Activated T-helper 1 cell treated with anti-CD3 and anti-CD28 coated beads, Interleukin-2, amount 50 U/mL, for 16 hours (primary cell): ENCODE measurements at places on chromosomes 1 and 21.

DNA sequence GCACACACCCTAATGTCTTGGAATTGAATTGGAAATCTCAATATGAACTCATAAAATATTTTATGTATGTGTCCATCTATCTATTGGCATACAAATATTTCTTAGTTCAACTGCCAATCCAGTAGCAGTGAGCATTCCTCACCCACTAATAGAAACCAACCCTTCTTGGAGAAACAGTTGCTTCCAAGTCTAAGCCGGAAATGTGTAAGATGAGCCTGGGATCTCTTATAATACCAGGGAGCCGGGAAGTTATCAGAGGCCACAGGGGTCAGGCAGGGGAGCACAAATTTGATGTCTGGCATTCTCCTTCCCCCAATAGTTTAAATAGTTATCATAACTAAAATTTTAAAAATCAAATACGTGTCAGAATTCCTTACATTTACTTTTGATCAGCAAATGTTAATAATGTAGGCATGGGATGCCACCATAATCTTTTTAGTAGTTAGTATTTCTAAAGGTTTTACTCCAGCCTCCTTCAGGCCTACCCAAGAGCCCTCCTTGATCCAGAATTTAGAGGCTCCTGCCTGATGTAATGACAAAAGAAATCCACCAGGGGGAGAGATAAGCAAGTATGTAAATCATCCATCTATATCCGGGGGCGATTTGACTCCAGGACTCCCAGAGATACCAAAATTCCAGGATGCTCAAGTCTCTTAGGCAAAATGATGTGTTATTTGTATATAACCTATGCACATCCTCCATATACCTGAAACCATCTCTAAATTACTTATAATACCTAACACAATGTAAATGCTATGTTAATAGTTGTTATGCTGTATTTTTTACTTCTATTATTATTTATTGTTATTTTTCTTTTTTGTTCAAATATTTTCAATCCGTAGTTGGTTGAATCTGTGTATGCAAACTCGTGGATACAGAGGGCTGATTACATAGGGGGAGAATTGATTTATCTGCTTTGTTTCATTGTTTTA, 218.7 kb upstream of the COA6 start:
- DNase-seq, result no peak

DNA sequence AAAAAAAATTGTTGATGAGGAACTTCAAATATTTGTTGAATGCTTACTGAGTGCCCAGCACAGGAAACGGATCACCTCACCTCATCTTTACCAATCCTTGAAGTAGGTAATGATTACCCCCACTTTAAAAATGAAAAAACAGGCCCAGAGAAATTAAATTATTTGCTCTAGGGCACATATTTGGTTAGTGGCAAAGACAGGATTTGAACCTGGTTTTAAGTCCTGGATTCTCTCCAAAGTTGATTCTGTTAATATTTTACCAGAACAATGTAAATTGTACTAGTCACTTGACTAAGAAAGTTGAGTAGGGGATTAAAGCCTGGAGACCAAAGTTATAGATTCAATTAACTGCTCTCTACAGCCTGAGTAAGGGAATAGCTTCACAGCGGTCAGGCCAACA, 97.9 kb downstream of the GIPC2 start:
- no peak for DNase-seq

DNA sequence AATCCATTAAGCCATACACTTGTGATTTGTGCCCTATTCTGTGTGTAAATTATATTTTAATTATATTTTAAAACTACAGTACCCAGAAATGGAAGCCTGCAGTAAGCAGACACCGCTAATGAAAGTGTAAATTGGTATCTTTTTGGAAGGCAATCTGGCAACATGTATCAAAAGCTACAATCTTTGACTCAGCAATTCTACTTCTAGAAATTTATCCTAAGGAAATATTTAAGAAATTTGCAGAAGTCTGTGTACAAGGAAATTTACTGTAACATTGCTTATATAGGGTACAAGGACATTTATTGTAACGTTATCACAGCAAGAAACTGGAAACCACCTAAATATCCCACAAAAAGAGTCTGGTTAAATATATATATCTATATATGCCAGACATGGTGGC, 14.6 kb upstream of the ZMYM4 start:
- no peak for DNase-seq

GRCh38 chr21:44296916-44297315, 2.9 kb upstream of the PFKL start:
- no peak for DNase-seq

DNA sequence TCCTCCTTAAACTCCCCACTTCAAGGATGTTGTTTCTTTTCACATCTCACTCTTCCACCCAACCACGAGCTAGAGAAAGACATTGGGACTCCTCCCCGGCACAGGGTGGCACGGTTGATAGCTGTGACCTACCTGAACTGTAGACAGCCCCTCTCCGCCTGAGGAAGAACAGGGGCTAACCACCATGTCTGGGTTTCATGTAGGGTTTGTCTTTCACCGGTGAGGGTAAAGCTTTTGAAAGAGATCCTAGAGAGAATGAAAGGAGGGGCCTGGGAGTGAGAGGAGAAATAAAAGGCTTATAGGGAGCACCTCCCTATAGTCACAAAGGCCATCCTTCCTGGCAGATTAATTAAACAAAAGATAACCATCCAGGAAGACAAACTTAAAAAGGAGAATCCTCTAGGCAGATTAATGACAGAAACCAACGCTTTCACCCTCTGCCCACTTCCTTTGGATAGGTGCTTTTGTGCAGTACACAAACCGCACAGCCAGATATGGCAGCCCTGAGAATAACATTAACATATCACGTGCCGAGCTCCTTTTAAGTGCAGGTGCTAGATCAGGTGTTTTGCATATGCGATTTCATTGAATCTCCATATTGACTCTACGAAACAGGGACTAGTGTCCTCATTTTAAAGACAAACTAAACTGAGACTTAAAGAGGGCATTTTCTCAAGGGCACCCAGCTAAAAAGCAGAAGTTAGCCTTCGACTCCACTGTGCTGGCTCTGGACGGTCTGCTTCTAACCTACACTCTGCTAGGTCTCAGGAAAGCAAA, 178.1 kb upstream of the RUNX1 start:
- DNase-seq, result no peak

GRCh38 chr1:205741681-205742080, 8.3 kb downstream of the NUCKS1 start:
- no peak for DNase-seq

DNA sequence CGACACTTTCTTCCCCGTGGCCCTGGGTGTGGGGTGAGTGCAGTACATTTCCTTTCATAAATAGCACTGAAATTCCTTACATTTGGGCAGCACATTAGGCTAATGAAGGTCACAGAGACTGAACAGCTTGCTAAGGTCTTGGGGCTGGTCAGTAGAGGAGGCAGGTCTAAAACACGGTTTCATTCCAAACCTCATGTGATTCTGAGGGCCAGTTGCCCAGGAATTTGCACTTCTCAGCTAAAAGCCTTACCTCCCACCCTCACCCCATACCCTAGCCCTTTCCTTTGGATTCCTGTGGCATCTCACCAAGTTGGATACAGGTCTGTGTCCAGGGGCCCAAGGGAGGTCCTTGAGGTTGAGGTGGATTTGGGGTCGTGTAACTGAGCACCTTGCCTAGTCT, 147.8 kb upstream of the CD34 start:
- DNase-seq, result no peak

GRCh38 chr1:201346337-201346939, 31.0 kb downstream of the TNNT2 start:
- DNase-seq, result no peak

DNA sequence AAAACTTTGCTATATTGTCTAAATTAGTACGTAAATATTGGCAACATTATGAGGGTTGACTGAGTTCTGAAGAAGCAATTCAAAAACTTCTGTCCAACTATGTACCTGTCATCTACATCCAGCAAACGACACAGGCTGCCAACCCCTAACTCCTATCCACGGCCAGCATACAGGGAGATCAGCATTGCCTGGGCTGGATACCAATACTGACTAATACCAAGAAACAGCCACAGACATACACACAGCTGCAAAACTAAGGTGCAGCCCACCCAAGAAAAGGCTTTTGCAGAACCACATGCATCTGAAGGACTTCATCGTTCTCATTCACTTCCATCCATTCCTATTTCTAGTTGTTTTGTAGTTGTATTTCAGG, 2.0 kb downstream of the KIAA0319L start:
- no peak for DNase-seq

GRCh38 chr1:45177452-45177851, 29.0 kb downstream of the ZSWIM5 start:
- no peak for DNase-seq

GRCh38 chr1:111212634-111213335, 12.3 kb upstream of the DENND2D start:
- DNase-seq, result no peak

DNA sequence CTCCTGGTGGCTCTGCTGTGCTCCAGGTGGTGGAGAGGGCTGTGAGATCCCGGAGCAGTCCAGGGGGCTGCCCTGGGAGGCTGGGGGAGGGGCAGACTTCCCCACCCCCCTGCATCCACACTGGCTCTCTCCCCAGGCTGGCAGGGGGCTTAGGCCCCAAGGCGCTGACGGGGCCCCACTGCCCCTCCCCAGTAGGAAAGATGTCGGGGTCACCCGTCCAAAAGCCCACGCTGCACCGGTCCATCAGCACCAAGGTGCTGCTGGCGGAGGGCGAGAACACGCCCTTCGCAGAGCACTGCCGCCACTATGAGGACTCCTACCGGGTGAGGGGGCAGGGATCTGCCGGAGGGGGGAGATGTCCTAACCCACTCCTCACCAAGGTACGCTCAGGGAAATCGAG, 5.8 kb downstream of the RNF207 start:
- no peak for DNase-seq

GRCh38 chr1:113493533-113493932, 103.2 kb downstream of the MAGI3 start:
- no peak for DNase-seq

DNA sequence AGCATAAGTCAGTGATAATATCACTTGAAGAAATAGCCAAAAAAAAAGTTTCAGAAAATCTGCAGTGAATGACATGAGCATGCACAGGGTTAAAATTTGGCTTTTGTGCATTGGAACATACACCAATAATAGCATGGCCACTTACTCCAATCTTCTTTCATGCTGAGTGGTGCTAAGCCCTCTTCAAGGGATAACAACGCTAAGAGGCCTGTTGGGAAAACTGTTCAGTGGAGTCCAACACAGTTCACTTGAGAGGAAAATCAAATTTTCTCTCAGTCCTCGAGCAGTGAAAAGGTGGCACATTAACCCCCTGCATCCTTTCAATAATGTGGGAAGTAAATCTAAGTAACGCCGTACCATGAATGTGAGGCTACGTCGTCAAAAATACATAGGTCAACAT, 264.7 kb downstream of the SPATA17 start:
- no peak for DNase-seq

DNA sequence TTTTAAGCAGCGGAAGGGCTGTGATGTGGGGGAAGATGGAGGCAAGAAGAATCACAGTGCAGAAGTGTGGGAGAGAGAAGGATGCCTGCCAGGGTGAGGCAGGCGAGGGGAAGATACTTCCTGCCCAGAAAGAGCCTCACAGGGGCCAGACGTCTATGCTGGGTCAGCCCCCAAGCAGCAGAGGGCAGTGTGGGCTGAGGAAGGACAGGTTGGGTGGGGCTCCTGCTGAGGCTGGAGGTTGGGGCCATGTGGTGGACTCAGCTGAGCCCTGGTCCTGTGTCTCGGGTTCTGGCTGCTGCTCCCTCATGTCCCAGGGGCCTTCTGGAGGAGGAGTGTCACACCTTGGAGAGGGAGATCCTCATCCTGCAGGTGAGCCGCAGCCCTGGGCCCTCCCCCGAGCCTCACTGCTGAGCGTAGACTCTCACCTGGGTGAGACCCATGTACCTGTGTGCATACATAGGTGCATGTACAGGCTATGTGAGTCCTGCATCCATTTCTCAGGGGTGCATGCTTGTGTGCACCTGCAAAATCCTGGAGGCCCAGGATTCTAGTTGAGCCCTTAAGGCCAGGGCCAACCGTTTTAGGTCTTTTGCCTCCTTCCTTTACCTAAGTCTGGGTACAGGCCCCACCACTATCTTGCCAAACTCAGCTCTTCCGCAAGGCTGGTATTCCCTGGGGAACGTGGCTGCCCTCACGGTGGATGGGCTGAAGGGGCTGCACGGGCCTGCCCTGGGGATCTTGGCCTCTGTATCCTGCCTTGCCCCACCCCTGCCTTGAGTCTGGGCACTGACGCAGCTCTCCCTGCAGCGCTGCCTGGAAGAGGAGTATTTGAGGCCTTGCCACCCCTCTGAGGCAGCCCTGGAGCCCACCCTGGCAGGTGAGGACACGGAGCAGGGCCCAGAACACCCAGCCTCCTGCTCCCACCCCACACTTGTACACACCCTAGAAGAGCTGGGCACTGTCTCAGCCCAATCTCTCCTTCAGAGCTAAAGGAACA, 3.7 kb downstream of the CCDC24 start:
- no peak for DNase-seq

DNA sequence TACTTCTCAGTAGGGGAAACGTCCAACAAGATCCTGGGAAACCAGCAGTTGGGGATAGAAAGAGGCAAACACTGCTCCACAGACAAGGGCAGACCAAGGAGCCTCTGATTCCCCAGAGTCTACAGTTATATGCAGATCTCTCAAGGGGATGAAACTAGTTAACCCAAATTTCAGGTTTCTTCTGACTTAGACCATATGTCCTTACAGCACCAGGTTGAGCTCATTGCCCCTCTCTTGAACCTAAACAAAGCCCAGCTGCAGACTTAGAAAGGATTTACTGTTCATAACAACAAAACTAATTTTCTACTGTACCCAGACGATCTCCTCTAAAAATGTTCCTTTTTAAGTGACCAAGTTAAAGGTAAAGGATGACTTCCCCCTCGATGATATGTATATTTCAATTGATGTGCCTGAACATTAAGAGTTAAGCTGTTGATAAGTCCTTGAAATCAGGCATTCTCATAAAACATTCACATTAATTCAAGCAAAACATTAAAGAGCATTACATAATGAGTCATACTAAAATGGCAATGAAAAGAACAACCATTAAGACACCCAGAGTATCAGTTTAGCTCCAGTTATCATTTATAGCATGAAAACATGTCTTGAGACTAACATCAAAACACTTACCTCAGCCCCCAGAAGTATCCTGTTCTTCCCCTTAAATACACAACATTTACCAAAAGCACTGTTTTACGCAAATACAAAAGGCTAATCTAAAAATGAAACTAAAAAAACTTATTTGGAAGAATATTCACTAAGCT, 24.1 kb downstream of the SMYD3 start:
- no peak for DNase-seq

- no peak for DNase-seq
Observed at GRCh38 chr1:22872981-22873664, 99.5 kb downstream of the LACTBL1 start.

- DNase-seq, result no peak
Observed at GRCh38 chr1:77076759-77077158, 142.5 kb downstream of the PIGK start.

GRCh38 chr1:203557390-203557789, 63.4 kb downstream of the OPTC start:
- no peak for DNase-seq

DNA sequence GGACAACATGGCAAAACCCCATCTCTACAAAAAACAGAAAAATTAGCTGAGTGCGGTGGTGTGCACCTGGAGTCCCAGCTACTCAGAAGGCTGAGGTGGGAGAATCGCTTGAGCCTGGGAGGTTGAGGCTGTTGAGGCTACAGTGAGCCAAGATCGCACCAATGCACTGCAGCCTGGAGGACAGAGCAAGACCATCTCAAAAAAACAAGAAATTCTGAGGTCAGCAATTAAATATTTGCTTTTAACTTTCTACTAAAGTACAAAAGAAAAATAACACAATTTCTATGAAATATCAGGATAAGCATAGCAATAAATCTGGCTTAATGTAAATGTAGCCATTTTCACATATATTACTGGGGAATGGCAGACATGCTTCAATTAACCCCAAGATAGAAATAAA, 9.9 kb downstream of the PPP1R15B start:
- DNase-seq, result no peak

- DNase-seq, result no peak
Observed at GRCh38 chr1:178488393-178488792, 8.4 kb downstream of the CLEC20A start.
